MM.1S (cell line): ENCODE measurements at places on chromosomes 2 and 18.

DNA sequence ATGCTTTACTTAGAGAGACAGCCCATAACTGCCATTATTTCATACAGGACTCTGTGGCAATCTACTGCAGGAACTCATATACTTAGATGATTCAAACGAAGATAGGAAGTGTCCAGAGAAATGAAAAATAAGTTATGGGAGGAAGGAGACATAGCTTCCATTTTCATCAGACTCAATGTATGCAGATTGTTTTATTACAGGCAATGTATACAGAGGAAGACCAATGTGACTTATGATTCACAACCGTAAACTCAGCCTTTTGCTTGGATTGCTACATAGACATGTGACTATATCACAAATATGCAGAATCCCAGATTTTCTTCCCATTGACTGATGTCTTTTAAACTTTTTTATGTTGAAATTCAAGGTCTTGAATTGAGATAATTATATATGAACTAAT lies 793.4 kb downstream of the SATB2 start:
- DNase-seq: no peak

GRCh38 chr18:25247725-25248124 lies 104.2 kb downstream of the ZNF521 start:
- no peak for DNase-seq

- peak; percentile 64 for DNase-seq
Measured at GRCh38 chr18:70907673-70908072, 618.8 kb downstream of the SOCS6 start.

DNA sequence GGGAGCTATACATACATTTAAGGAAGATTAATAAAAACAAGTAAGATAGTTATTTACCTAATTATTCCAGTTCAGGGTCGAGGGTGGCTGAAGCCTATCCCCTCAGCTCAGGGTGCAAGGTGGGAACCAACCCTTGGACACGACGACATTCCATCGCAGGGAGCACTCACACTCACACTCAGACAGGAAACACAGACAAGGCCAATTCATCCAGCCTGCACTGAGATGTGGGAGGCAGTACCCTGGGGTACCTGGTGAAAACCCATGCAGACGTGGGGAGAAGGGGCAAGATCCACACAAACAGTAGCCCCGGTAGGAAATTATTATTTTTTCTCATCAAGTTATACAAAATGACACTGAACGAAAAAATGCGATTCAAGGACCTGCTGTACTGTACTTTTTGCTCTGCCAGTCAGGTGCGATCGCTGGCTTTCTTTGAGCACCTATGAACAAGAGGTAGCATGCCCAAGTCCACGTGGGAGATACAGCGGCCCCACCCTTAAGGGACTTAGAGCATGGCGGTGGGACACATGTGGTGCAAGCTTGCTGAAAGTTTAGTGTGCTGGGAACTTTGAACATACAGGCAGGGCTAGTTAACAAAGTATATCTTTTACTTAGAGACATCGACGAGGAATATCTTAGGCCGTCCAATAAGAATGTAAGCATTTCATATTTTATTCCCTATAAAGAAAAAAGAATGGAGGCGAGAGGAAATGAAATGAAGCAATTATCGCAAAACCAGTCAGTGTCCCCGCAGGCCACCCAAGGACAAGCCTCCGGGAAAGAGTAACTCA lies 624 bp downstream of the METTL8 start:
- peak; percentile 74 for DNase-seq

DNA sequence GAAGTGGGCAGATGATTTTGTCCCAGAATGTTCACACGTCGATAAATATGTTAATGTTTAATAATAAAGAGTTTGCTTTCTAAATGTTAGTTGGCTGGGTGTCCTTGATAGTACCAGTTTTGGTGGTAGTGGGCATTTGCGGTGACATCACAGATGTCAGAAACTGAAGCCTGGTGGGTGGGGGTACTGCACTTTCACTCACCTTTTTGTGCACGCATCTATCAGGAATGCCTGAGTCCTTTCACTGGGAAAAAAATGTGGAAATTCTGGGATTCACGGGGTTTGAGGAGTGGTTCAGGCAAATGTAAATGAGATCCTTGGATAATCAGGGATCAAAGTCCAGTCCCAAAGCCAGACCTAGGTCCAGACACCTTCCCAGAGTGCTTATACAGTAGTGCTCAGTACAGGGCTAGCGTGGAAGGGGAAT lies 3.2 kb downstream of the EPAS1 start:
- DNase-seq: no peak

- no peak for DNase-seq
Measured at GRCh38 chr2:71807581-71808451, 339.8 kb downstream of the CYP26B1 start.

DNA sequence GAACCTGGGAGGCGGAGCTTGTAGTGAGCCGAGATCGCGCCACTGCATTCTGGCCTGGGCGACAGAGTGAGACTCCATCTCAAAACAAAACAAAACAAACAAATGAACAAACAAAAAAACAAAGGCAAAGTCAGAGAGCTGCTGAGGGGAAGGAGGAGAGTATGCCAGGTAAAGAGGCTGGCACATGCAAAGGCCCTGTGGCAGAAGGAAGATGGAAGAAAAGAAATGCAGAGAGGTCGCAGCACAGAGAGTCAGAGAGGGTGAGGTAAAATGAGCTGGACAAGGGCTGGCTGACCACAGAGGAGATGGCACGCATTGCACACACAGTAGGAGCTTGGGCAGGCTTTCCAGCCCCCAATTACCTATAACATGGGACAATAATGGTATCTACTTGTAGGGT lies 47.0 kb downstream of the FAM178B start:
- DNase-seq: no peak

DNA sequence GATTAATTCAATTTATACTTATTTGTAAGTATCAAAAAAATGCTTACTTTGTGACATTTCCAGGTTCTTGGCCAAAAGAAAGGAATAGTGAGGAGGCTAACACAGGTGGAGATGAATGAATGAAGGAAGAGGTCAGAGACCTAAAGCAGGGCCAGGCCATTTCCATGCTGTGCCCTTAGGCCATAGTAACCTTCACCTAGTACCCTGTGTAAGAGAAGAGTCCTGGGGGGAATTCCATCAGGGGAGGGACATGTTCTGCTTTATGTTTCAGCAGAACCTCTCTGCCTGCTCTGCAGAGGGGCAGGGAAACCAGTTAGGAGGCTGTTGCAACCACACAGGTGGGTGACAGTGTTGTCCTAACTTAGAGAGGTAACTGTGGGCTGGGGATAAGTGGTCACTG lies 204.2 kb upstream of the CDH20 start:
- DNase-seq: no peak

DNA sequence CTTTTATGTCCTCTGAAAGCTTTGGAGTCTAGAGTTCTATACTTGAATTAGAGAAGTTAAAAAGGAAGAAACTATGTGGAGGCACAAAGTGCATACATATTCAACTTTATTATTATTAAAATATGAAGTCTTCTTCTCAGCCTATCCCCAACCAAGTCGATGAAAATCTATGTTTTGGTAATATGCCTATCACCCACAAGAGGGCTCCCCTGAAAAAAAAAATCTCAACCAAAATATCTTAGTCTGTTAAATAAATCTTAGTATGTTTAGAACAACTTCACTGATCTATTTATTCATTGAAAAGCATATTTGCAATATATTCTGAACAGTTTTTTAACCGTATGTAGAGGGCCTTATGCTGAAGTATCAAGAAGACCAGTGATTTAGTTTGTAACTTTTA lies 804.5 kb downstream of the TDRD15 start:
- DNase-seq: no peak

DNA sequence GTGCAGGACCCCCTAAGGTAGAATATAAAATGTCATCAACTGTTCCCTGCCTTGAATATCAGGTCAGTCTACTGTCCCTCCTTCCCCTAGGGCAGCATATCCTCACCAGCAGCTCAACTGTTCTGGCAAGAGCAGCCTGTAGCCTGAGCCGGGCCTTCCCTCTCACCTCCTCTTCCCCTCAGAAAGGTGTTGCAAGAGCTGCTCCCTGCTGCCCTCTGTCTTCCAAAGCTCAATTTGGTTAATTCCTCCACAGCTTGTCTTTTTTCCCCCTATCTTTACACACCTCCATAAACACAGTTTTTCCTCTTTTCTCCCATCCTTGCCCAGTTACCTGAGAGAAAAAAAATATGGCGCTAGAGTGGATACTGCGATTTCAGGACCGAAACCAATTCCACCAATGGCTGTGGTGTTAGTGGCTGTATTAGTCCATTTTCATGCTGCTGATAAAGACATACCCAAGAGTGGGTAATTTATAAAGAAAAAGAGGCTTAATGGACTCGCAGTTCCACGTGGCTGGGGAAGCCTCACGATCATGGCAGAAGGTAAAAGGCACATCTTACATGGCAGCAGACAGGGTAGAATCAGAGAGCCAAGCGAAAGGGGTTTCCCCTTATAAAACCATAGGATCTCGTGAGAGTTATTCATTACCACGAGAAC lies 184.7 kb downstream of the MREG start:
- DNase-seq: peak; percentile 48

GRCh38 chr2:240948905-240949790 lies 43.0 kb downstream of the CROCC2 start:
- no peak for DNase-seq

DNA sequence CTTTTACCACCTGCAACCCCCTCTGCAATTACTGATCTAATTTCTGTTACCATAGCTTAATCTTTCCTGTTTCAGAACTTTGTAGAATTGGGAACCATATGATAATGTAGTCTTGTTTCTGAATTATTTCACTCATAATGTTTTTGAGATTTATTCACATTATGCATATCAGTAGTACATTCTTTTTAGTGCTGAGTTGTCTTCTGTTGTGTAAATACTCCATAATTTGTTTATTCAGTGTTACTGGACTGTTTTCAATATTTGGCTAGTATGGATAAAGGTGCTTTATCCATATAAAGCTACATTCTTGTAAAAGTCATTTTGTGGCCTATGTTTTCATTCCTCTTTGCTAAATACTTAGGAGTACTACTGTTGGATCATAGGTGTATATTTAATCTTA lies 152.5 kb downstream of the TAF4B start:
- no peak for DNase-seq

DNA sequence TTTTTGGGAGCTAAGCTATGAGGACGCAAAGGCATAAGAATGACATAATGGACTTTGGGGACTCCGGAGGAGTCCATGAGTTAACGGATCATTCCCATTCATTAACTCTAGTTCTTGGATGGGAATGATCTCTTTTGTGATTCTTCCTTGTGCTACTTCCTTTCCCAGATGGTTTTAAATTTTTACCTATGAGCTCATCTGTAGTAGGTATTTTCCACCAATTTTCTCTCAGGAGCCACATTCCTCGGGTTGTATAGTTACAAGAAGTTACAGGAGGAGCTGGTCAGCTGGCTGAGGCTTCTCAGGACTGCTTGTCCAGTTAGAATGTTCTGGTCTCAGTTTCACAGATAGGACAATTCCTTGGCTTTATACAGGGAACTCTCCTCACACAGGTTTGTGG lies 42.9 kb upstream of the LPIN2 start:
- no peak for DNase-seq

- no peak for DNase-seq
Measured at GRCh38 chr2:200738590-200738989, 73.1 kb upstream of the BZW1 start.

GRCh38 chr2:144849612-144850011 lies 329.7 kb upstream of the ZEB2 start:
- no peak for DNase-seq

DNA sequence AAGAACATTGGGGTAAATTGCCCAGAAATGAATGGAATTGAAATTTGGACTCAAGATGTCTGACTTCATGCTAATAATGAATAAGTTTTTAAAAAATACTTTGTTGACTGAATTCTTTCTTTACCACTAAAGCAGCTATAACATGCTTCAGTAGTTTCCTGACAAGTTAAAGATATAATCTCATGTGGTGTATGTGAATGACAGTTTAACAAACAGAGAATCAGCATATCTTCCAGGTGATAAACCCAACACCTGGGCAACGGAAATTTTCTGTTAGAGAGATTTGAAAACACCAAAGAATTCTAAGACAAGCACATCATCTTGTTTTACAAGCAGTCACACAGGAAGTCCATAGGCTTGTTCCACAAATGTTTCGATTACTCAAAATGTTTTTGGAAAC lies 372.6 kb upstream of the VRK2 start:
- peak; percentile 30 for DNase-seq

DNA sequence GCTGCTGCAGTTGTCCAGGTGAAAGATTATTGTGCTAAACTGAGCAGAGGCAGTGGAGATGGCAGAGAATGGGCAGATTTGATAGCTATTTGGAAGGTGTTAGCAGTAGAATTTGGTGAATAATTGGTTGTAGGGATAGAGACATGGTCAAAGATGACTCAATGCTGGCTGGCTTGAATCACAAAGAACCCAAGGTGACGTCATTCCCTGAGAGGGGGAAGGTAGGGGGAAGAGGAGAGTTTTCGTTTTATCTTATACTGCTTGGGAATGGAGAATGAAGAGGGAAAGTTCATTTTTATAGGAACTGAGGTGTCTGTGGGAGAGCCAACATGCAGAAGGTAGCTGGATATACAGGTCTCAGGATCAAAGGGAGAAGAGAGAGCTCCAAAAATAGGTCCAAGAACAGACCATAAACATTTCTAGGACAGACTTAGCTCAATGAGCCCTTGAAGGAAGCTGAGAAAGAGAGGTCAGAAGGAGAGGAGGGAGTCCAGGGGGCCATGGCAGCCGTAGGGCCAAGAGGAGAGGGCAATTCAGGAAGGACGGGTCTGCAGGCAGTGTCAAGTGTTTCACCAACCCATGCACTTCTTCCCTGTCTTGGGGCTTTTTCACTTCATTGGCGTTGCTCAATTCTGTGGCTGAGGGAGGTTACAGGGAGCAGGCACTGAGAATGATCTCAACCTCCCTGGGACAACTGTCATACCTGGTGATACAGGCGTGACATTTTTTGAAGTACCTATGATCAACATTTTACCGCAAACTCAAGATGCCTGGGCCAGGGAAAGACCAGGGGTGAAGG lies 281.3 kb downstream of the TDRD15 start:
- no peak for DNase-seq

DNA sequence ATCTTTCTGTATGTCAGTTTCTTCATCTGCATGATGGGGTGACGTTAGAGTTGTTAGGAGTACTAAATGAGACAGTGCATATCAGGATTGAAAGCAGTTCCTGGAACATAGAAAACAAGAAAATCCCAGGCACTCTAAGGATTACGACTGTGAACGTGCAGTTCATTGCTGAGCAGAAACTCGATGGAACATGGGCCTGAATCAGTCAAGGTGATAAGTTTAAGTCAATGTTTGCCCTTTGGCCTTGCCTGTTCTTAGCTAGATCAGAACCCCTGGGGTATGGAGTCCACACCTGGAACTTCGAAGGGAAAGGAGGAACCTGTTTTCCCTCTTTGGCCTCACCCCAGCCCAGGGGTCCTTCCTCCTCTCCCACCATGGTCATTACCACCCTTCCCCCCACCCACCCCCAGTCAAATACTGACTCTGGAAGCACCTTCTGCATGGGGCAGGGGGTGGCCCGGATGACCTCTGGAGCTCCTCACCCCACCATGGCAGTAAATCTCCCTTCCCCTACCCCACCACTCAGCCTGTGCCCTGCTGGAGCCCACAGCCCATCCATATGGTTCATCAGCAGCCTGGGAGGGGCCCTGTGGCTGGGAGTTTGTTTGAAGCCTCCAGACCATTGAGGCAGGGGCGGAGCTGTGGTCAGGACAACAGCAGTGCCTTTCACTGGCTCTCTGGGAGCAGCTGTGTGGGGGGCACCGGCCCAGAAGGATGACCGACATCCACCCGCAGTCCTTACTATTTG lies 164.1 kb downstream of the SMAD7 start:
- DNase-seq: no peak
